Hippocampal formation (tissue), 2 donors: ENCODE measurements at places on chromosomes 2 and 18.

DNA sequence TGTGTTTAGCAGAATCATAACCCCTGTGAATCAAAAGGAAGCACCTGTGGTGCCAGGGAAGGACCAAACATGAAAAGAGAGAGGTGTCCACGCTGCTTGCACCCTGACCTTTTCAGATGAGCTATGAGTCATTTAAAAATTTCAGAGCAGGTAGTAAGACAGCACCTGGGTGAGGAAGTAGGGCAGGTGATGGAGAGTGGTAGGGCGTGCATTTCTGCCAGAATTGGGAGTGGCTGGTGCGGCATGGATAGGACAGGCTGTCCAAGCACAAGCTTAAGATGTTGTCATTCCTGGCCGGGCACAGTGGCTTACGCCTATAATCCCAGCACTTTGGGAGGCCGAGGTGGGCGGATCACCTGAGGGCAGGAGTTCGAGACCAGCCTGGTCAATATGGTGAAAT, 36.8 kb downstream of the NPAS2 start:
- no peak for DNase-seq

DNA sequence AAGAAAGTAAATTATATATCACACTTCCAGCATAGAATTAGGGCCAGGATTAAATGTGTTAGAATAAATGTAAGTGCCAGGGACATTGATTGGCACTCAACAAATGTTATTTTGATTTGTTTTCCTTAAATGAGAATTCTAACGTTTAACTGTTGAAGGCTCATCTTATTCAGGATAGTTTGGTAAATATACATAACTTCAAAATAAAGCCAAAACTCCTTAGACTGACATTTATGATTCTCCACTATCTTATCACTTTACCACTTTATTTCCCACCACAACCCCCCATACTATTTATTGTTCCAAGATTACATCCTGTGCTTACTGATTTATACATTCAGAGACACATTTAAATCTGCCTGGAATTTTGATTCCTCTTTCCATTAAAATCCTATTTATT, 769.5 kb upstream of the CDH2 start:
- no peak for DNase-seq

GRCh38 chr2:99682275-99683060, 192.7 kb upstream of the REV1 start:
- no peak for DNase-seq

- no peak for DNase-seq
Measured at GRCh38 chr18:54134053-54134452, 90.4 kb downstream of the MBD2 start.

GRCh38 chr2:120471166-120471565, 125.2 kb downstream of the INHBB start:
- DNase-seq = no peak

- DNase-seq = no peak
Measured at GRCh38 chr18:73563345-73563744, 584.3 kb downstream of the FBXO15 start.

GRCh38 chr2:105912081-105912480, 167.4 kb downstream of the NCK2 start:
- DNase-seq = no peak

GRCh38 chr2:183950673-183951072, 647.7 kb upstream of the ZNF804A start:
- DNase-seq = no peak

DNA sequence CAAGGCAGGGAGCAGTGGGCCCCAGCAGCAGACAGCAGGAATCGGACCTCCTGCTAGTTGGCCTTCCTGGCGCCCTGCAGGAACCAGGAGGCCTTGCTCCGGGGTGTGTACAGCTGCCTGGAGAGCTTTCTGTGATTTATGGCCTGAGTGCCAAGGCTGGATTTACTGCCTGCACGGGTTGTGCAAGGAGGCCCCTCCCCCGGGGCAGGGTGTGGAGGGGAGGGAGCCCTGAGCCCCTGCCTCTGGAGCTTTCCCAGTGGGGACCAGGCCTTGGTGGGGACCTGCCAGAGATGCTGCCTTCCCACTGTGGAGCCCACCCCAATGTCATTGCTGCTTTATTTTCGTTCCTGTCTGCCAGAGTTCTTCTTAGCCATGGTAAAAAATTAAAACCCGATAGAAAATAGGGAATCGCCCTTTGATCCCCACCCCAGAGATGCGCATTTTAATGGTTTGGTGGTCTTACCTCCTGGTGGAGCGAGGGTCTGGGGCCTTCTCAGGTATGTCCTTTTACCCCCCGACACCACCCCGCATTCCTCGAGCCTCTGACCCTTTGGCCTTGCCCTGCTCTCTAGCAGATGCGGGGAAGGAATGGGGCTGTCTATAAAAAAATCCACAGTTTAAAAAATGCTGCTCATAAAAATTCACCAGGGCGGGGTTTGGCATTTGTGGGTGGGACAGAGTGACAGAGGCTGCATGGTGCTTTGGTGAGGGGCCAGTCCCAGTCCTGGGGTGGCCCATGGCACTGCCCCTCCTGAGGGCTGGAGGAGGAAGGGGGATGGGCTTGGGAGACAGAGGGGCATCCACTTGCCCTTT, 6.9 kb upstream of the RALB start:
- DNase-seq = no peak

DNA sequence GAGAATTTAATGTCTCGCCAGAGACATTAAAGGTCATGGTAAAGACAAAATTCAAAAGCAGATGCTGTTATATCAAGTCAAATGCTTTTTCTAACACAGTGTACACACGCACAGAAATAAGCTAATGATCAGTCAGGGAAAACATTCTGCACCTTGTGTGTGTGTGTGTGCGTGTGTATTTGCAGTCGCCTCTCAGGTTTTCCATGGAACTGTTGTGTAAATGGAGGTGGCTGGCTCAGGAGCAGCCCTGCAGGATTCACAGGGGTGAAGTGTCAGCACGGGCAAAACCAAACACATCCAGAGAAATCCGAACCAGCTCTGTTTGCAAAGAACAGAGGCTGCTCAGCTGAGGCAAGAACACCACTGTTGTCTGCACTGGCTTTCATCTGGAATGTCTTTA, 76.2 kb upstream of the YWHAQ start:
- no peak for DNase-seq

- DNase-seq = no peak
Measured at GRCh38 chr2:31413862-31414550, 536 bp downstream of the XDH start.

DNA sequence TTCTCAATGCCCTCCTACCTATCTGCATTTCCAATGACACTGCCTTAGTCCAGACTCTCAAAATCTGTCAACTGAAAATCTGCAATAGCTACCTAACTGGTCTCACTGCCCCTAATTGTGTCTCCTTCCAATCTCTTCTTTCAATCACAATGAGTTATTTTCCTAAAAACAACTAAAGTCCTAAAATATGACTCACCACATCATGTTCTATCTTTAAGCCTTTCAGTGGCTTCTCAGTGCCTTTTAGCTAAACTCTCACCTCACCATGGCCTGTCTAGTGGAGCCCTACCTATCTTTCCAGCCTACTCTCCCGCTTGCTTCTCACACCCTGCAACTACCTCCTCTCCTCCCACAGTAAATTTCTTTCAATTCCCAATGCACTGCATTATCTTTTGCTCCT, 220.9 kb upstream of the PKDCC start:
- no peak for DNase-seq

GRCh38 chr2:72745679-72746368, 80.0 kb downstream of the EXOC6B start:
- peak; percentile 61 for DNase-seq
